ENCODE measurements at places on chromosomes 4 and X.

DNA sequence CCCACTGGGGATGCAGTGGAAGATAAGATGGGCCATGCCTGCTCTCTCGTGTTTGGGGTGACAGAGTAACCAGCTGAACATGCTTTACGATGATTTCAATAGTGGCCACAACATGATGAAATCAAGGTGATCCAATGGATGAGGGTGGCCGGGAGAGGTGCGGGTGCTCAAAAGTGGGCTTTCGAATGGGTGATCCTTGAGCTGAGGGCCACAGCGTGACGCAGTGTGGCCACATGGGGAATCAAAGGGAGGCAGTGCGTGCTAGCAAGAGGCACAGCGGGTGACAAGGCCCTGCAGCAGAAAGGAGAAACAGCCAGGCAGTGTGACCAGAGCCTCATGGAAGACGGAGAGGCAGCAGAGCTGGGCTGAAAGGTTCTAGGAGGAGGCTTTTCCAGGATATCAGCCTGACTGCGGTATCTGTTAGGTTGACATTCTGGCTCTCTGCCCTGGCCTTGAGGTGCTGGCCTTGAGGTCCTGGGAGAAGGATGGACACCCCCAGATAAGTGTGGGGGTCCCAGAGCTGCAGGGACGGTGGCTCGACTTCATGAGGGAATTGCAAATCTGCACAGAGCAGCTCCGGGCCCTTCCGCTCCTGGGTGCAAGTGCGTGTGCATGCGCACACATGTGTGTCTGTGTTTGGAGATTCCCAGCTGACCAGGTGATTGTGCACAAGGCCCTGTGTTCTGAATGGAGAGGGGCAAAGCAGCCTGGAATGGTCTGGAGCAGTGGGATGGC lies 38.0 kb upstream of the GPR78 start:
- no peak for DNase-seq

DNA sequence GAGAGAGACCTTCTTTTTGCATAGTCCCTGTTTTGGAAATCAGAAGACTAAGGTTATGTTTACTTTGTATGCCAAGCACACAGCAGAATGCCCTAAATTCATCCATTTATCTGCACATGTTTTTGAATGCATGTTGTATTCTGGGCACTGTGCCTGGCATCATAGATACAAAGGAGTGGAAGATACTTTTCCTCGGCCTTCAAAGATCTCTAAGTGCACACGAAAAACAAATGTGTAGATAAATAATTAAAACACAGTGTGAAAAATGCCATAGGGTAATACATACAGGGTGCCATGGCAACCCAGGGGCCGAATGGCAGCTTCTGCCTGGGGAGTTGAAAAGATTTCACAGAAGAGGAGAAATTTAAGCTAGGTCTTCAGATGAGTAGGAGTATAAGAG lies 390.6 kb upstream of the ATOH1 start:
- no peak for DNase-seq

DNA sequence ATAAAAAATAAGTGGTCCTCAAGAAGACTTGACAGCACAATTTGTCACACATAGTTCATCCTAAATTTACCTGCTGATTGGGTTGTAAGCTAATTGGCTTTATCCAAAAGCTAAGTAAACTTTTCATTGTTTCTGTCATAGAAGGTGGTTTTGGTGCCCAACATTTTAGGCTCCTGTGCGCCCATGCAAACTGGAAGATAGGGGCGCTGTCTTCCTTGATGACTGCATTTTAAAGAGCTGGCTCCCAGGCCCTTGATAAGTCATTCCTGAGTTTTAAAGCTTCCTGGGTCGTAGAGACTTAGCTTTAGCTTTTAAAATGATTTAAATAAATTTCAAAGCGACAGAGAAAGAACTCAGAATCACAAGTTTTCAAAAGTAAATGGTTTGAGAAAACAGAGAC lies 625.4 kb upstream of the GALNT7 start:
- no peak for DNase-seq

DNA sequence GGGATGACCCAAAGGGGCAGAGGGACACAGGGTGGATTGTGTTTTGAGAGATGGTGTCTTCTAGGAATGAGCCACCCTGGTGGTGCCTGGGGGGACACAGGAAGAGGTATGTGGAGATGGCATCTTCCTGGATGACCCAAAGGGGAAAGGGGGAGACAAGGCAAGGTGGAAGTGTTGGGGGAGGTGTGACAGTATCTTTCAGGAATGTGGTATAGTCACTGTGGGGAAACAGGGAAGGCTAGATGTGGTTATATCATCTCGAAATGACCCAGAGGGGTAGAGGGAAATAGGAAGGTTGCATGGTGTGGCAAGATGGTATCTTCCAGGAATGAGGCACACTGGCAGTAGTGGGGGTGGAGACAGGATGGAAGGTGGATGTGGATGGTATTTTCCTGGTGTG lies 62.9 kb downstream of the MAOA start:
- DNase-seq: no peak

GRCh38 chrX:110222497-110223257 lies 95.2 kb downstream of the AMMECR1 start:
- no peak for DNase-seq

DNA sequence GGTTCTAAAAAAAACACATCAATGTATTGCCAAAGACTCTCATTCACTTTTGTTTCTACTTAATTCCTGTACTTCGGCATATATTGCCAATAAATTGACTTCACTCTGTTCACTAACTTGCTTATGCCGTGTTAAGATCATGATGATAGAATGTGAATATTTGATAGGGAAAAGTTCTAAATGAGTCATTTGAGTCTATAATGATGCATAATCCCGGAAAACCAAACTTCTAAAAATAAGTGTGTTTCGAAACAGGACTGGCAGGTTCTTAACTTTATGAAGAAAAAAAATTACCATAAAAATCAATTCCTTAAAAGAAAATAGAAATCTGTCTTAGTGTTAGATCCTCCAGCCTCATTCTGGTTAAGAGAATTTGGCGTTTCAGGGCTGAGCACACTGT lies 387.5 kb upstream of the FTHL17 start:
- no peak for DNase-seq

Data from suppressor macrophage (primary cell).